Right ventricle myocardium superior (tissue), 1 donor: ENCODE measurements at places on chromosomes 7 and 10. TPM values are rescaled to one million over a fixed set of nuclear protein-coding genes. Genes with fewer than 3 reads are reported as not detected.

DNA sequence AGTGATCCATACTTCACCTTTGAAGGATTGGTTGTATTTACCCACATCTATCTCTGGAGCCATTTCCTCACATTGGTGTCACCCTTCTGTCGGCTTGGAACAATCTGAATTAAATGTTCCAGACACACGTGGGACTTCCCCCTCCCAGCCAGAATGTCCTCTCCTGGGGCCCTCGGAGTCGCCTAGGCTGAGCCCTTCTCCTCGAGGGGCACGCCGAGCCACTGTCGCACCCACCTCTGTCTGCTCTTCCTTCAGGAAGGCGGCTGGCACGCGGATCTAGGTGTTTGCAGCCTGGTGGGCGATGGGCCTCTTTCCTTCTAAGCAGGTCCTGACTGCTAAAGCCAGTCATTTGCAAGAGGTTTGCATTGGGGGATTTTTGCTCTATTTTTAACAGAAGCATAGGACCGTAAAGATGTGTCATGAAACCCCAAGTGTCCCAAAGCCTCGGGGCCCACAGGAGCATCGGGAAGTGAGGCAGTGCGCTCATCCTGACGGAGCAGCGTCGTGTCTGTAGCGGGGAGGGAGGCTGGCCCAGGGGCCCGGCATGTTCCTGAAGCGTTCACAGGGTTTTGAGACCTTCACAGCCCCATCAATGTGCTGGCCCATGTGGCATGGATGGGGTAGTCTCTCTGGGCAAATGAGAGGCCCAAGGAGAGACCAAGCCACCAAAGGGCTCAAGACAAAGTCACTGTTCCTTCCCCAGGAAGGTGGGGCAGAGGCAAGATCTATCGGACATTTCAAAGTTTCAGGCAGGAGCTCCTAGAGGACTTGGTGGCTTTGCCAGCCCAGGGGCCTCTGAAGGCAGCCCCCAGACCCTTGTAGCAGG lies 86.7 kb downstream of the RGS10 start:
- no peak for DNase-seq

GRCh38 chr10:8628351-8628750 lies 573.9 kb downstream of the GATA3 start:
- no peak for DNase-seq

DNA sequence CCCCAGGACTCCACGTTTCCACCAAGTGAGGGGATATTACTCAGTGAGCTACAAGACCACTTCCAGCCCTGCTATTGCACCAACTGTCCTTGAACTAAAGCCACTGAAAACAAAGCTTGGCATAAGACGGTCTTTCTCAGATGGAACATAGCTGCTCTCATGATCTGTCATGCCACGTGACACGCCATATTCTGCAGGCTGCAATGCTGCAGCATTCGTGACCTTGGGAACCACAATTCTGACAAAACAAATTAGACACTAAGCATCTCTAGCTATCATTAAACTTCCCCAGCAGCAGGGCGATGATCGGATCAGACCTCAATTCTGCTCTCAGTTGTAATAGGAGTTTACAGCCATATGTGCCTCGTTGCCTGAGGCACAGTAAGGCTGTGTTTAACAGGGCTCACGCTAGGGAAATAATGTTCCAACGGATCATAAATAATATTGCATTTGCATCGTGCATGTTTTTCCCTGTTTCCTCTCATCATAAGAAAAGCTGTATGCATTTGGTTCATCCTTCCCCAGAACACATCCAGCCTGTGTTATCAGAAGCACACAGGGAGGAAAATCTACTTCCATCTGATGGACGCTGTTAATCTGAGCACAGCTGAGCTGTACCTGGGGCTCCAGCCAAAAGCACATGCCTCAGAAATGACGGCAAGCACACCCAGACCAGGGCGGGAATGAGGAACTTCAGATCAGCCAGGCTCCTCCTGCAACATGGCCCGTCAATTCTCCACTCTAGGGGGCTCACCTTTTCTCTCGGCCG lies 38.6 kb upstream of the CNPY1 start:
- DNase-seq: peak; percentile 13

GRCh38 chr7:132516042-132516840 lies 60.0 kb downstream of the PLXNA4 start:
- DNase-seq: no peak

GRCh38 chr10:21315645-21316220 lies 209.7 kb downstream of the SKIDA1 start:
- DNase-seq: peak; percentile 81

DNA sequence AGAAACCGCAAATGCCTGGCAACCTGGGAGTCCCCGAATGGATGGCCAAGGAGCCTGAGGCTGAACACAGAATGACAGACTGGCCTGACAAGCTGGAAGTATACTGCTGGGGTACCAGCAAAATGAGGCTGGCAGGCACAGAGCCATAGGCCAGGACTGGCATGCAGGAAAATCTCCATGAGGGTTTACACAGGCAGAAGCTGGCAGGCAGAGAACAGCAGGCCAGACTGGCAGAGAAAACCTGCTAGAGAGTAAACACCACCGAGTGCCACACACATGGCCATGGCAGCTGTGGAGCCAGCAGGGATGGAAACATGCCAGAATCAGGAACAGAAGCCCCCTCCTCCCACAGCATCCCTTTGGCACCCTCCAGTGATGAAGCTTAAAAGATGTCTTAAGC lies 63.4 kb downstream of the CRPPA start:
- DNase-seq: no peak

- no peak for DNase-seq
Measured at GRCh38 chr10:131556061-131556896, 244.8 kb upstream of the TCERG1L start.

DNA sequence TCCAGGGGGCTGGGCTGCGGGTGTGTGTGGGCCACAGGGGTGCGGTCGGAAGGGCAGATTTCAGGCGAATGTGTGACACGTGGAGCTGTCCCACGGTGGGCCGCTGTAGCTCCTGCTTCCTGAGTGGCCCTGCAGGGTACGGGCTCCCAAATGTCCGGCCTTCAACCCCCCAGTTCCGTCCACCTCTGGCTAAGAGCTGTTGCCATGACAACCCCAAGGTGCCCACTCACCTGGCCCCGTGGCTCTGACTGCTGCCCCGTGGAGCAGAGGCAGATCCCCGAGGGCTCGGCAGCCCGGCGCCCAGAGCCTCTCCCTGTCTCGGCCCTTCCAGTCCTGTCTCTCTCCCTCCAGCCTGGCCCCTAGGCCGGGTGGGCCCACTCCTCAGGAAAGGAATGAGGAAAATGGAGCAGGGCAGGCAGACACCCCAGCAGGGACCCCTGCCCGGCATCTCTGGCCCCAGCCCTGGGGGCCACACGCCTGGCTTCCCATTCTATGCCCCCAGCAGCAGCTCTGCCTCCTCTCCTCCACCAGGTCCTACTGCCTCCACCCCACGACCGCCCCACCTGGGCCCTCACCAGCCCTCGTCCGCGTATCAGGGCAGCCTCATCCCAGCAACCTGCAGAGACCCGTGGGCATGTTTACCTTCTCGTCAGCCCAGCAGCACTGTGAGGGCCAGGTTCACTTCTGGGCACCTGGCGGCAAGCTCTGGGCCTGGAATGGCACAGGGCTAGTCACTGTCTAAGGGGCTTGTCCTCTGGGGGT lies 215.6 kb downstream of the ELFN1 start:
- no peak for DNase-seq

DNA sequence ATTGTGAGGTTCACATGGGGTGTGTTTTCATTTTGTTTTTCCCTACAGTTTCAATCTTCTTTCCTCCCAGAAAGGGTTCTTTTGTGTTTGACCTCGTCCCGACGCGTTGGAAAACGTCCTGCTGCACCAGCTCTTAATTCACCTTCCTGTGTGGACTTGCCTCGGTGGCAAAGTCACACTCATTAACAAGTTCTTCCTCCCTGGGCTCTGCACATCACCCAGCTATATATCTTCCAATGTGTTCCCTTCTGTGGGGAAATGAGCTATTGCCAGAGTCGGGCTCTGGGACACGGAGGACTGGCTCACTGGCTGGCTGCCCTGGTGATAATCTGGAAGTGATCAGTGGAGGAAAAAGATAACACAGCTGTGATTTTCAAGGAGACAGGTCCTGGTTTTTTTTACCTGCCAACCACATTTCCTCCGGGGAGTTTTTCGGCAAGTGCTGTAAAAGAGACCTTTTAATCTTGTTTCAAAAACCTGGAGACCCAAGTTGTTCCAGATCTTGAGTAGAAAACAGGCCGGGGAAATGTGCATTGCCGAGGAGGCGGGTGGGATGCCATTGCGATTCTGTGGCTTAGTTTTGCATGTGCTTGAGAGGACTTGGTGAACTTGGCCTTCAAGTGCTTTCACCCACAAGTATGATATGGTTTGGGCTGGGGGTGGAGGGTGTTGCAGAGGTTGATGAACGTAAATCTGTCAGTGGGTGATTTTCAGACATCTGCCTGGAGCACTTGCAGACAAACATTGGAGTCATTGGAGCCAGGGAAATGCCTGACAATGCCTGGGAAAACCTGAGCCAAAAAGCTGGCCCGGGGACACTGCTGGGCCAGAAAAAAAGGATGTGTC lies 96.5 kb upstream of the CREB5 start:
- DNase-seq: no peak

GRCh38 chr10:116691635-116692034 lies 50.7 kb downstream of the HSPA12A start:
- peak; percentile 65 for DNase-seq

GRCh38 chr10:54797636-54798321 lies 3.3 kb downstream of the PCDH15 start:
- DNase-seq: no peak

DNA sequence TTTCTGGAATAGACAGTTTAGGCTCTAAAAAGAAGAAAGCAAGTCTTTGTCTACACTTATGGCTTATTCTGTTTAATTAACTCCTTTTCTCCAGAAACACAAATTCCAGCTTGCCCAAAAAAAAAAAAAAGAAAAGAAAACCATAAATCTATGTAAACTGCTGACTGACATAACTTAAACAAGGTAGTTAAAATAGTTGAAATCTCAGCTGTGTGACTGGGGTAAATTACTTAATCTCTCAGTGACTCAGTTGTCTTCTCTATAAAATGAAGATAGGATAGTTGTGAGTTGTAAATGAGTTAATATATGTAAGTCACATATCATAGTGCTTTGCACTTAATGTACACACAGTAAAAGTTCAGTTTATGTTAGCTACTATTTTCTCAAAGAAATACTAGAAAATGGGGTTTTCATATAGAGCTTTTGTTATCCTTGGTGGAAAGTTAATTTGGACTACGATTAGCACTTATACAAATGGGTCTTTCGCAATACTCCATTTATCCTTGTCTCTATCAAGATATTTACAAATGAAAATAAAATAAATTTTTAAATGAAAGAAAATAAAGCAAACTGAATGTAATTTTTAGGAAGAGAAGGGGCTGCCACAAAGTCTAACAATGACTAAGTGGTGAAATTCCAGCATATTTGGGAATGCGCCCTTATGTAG lies 200.9 kb downstream of the MBL2 start:
- DNase-seq: no peak

DNA sequence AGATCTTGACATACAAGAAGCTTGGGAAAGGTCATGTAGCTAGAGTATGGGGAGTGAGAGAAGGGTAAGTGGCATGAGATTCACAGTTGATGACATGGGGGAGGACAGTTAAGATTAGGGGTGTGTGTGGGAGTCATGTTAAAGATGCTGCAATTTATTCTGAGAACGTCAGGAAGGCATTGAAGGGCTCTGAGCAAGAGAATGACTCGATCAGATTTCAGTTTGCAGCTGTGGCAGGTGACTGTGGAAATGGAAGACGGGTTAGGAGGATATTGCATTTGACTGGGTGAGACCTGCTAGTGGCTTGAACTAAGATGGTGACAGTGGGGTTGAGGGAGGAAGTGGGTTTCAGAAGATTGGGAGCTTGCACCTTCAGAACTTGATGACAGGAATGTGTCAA lies 5.6 kb downstream of the CDC123 start:
- no peak for DNase-seq

GRCh38 chr10:103238506-103239252 lies 7.0 kb upstream of the RPEL1 start:
- no peak for DNase-seq

- DNase-seq: no peak
Measured at GRCh38 chr7:8185926-8186683, 75.9 kb downstream of the ICA1 start.

DNA sequence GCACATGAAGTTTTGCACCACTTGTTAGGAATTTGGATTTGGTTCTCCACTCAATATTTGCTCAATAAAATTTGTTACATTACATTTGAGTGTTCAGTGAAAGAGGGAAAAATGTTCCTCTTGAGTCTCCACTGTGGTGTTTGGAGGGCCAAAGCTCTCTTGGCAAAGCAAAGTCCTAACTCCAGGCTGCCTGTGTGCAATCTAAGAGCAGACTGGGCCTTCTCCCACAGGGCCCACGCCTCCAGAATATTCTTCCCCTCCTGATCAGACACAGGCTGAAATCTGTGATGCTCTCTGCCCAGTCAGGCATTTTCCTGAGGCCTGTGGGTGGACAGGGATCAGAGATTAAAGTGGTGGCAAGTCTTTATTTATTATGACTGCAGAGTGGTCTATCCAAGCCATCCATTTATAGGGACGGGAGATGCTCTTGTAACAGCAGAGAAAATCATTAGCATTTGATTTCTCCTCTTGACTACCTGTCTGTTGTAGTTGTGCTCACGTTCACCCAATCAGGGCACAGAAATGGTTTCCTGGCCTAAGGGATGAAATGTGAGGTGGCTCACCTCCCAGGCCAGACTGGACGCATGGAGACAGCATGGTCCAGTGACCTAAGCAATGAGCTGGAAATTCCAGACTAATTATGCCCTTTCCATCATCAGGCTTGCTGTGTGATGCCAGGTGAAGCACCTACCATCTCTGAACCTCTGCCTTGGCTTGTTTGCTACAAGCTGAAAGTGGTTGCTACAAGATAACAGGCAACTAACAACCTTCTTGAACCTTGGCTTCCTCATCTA lies 147.1 kb upstream of the NRBF2 start:
- no peak for DNase-seq

DNA sequence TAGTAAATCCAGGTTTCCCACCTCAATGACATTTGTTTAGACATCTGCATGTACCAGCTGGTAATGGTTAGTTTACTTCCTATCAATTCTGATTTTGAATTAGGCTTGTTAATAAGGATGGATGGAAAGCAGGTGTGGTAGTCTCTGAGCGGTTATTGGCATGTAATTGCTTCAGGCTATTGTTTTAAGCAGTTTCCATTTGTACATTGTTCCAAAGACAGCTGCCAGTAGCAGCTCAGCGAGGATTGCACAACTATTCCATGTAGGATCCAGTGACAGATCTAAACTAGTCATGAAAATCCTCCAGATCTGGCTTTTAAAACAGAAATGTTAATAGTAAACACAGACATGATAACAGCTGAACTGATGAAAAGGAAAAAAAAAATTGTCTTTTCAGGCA lies 436.0 kb upstream of the ADARB2 start:
- no peak for DNase-seq

DNA sequence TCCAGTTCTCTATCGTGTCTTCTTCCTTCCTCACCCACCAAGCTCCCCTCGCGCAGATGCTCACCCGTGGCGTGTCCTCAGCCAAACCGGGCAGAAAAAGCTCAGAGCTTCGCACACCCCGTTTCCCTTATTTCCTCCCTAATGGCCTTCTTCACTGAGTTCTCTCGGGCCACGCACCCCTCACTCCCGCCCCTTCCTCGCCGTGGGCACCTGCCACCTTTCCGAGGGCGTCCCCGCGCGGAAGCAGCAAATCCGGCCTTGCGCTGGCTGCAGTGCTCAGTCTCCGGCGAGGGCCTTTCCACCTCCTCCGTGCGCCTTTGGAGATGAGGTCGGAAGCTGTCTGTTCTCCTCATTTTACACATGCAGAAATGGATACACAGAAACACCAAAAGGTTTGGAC lies 12.4 kb upstream of the CALML3 start:
- no peak for DNase-seq

Gene CLDN3
- total RNA-seq: not detected

Gene CCL24
- not detected for total RNA-seq

Gene TDRD1
- total RNA-seq: 5.8 TPM

Gene ENO4
- total RNA-seq: 0.46 TPM

Gene CALY
- not detected for total RNA-seq

Gene TRIL
- total RNA-seq: 2.3 TPM

Gene ARHGEF5
- 1.6 TPM for total RNA-seq

Gene DENND11
- total RNA-seq: 8.6 TPM
